ENCODE measurements at places on chromosomes 2 and 18. TPM values are rescaled to one million over a fixed set of nuclear protein-coding genes. Genes with fewer than 3 reads are reported as not detected.
A peak's percentile ranks its signal among the peaks of the same experiment; 100 is the strongest.

LHCGR gene
- total RNA-seq = not detected

G6PC2 gene
- total RNA-seq = not detected

DNA sequence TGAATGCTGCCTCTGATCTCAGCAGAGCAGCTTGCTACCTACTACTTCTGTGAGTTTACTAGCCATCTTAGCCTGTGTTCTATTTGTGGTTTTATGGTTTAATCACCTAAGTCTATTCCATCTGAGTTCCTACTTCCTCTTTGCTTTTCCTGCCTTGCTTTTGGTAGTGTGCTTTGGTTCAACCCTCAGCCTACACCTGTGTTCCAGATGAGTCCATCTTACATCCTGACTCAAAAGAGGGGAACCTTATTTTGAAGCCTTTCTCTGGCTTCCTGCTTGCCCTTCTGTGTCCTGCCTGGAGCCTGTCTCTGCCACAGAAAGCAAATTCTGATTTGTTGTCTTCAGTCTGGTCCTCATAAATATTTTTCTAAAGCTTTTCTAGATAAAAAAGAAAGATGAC, 530.3 kb upstream of the MEX3C start:
- H3K36me3 ChIP-seq = no peaks in the 10 kb centered on the region
- H3K27me3 ChIP-seq = no peaks in the 10 kb centered on the region
- DNase-seq = no peak
- no peak overlapping the region for H3K27ac ChIP-seq

EVX2 gene
- total RNA-seq = not detected

- H3K27ac ChIP-seq = no peak overlapping the region
- no peaks in the 10 kb centered on the region for H3K36me3 ChIP-seq
- H3K27me3 ChIP-seq = peaks cover 2% of the 10 kb centered on the region
- DNase-seq = no peak
Observed at GRCh38 chr2:119082821-119083400, 75.6 kb downstream of the C1QL2 start.

PLEK gene
- total RNA-seq = not detected

MYL1 gene
- not detected for total RNA-seq

- H3K27me3 ChIP-seq = peaks cover 22% of the 10 kb centered on the region
- H3K27ac ChIP-seq = peak overlapping the region; percentile 74
- H3K36me3 ChIP-seq = peaks cover 6% of the 10 kb centered on the region
- H3K4me3 ChIP-seq = peak overlapping the region; percentile 42
Observed at GRCh38 chr2:127103243-127104165, 3.5 kb downstream of the BIN1 start.

DNA sequence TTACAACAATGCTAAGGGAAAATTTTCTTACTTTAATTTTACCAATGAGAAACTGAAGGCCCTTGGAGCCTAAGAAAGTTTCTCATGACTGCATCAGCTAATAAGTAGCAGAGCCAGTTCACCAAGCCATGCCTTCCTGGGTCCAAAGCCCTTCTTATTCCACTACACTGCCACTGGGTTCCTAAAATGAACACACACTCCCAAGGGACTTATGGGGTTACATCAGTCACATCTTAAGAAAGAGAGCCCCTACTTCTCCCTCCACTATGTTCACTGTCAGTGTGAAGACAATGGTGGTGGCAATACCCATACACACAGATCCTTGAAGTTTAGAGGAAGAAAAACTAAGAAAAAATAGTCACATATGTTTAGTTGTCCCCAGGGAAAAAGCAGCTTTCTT, 20.6 kb downstream of the MBD2 start:
- H3K36me3 ChIP-seq = peaks cover 15% of the 10 kb centered on the region
- peaks cover 3% of the 10 kb centered on the region for H3K27me3 ChIP-seq
- DNase-seq = no peak
- H3K4me1 ChIP-seq = peaks cover 10% of the 10 kb centered on the region
- no peak overlapping the region for H3K27ac ChIP-seq
- no peak overlapping the region for H3K4me3 ChIP-seq

SMARCAL1 gene
- 39.1 TPM for total RNA-seq

- no peak overlapping the region for H3K27ac ChIP-seq
- H3K4me1 ChIP-seq = peaks cover 37% of the 10 kb centered on the region
- H3K36me3 ChIP-seq = no peaks in the 10 kb centered on the region
- no peak overlapping the region for H3K4me3 ChIP-seq
- no peak for DNase-seq
- H3K27me3 ChIP-seq = peaks cover 10% of the 10 kb centered on the region
Observed at GRCh38 chr2:68766376-68766845, 31.8 kb downstream of the ARHGAP25 start.

UPP2 gene
- not detected for total RNA-seq

- peaks cover 2% of the 10 kb centered on the region for H3K27me3 ChIP-seq
- H3K36me3 ChIP-seq = no peaks in the 10 kb centered on the region
- no peak overlapping the region for H3K4me3 ChIP-seq
- H3K27ac ChIP-seq = no peak overlapping the region
- no peak for DNase-seq
Observed at GRCh38 chr2:239577935-239578334, 177.1 kb upstream of the HDAC4 start.

UGT1A5 gene
- not detected for total RNA-seq

- H3K27me3 ChIP-seq = no peaks in the 10 kb centered on the region
- no peak overlapping the region for H3K4me3 ChIP-seq
- H3K4me1 ChIP-seq = peaks cover 8% of the 10 kb centered on the region
- no peak overlapping the region for H3K27ac ChIP-seq
- H3K36me3 ChIP-seq = no peaks in the 10 kb centered on the region
Observed at GRCh38 chr2:181143790-181144300, 163.4 kb downstream of the UBE2E3 start.

GRCh38 chr2:27779417-27780055, 8.0 kb downstream of the MRPL33 start:
- H3K27ac ChIP-seq = peak overlapping the region; percentile 79
- peaks cover 3% of the 10 kb centered on the region for H3K36me3 ChIP-seq
- DNase-seq = no peak

DNA sequence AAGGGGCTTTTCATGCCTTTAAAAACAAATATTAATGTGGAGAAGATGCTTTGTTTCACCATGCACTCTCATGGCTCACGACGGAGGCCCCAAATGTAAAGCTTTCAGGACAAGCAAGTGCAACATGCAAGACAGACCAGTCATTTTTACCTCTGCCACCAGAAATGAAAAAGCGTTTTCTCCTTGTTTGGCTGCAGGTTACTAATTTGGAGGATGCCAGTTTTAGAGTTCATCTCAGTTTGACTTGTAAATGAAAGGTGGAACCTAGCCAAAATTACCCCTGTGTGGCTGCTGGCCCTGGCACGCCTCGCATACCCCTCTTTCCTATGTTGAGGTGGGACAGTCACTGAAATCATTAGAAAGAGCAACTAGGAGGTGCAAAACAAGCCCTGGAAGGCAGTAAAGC, 138.6 kb downstream of the BCL2 start:
- no peak for DNase-seq
- peaks cover 40% of the 10 kb centered on the region for H3K4me1 ChIP-seq
- H3K36me3 ChIP-seq = no peaks in the 10 kb centered on the region
- no peak overlapping the region for H3K4me3 ChIP-seq

GRCh38 chr18:3262234-3263131, 550 bp downstream of the MYL12B start:
- peaks cover 12% of the 10 kb centered on the region for H3K36me3 ChIP-seq
- H3K27ac ChIP-seq = peak overlapping the region; percentile 98
- H3K4me1 ChIP-seq = peaks cover 58% of the 10 kb centered on the region
- DNase-seq = no peak
- H3K4me3 ChIP-seq = peak overlapping the region; percentile 97
